ENCODE measurements at places on chromosomes 4 and X.

DNA sequence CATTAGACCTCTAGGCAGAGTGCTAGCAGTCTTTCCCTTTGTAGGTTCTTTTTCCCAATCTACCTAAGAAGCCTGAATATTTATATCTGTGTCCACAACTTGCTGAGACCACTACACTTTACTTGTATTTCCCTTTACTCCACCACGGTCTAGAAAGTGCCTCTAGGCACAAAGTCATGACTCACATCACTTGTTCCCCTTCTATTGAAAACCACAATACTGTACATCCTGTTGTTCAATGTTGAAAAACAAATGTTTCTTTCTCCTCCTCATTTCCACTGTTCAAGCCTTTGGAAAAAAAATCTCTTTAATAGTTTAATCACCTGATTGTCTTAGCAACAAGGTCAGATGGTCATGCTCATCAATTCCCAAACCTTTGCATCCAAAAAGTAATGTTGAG is 326.7 kb downstream of the GUCY2F start:
- no peak for DNase-seq

DNA sequence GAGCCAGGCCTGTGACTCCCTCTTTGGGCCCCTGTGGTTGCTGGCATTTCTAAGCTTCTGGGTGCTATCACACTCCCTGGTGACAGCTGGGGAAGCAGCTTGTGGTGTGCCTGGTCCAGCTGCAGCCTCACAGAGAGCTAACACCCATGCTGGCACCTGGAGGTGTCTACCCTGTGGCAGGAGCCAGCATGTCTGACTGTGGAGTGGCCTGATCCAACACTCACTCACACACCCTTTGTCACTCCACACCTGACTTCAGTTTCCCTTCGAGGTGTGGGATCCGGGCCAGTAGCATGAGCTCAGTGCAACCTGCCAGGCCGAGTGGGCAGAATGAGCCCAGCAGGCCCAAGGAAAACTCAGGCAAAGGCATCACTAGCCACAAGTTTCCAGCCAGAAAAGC is 67.5 kb downstream of the TECRL start:
- no peak for DNase-seq

GRCh38 chr4:78749972-78750727 is 26.0 kb upstream of the BMP2K start:
- DNase-seq, result peak; percentile 4

GRCh38 chr4:184932343-184932742 is 85.9 kb upstream of the HELT start:
- no peak for DNase-seq

GRCh38 chr4:142463206-142463605 is 382.9 kb downstream of the INPP4B start:
- no peak for DNase-seq

DNA sequence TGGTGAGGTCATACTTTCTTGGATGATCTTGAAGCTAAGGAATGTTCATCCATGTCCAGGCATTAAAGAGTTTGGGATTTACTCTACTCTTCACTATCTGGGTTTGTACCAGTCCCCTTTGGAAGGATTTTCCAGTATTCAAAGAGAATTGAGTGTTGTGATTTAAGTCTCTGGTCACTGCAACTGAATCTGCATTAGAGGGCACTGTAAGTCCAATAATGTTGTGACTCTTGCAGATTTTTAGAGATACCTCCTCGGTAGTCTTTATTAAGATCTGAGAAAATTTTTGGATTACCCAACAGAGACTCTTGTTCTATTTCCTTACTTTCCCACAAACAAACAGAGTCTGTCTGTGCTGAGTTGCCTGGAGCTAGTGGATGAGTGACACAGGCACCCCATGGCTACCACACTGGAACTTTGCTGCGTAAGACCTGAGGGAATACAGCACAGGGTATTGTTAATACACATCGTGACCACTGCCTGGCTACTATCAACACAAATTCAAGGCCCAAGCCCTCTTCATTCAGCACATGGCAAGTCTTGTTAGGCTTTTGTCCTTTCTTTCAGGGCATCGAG is 357.1 kb upstream of the KLHL4 start:
- no peak for DNase-seq
